IPS DF 19.7 (cell line): ENCODE measurements at places on chromosomes 4 and X.

DNA sequence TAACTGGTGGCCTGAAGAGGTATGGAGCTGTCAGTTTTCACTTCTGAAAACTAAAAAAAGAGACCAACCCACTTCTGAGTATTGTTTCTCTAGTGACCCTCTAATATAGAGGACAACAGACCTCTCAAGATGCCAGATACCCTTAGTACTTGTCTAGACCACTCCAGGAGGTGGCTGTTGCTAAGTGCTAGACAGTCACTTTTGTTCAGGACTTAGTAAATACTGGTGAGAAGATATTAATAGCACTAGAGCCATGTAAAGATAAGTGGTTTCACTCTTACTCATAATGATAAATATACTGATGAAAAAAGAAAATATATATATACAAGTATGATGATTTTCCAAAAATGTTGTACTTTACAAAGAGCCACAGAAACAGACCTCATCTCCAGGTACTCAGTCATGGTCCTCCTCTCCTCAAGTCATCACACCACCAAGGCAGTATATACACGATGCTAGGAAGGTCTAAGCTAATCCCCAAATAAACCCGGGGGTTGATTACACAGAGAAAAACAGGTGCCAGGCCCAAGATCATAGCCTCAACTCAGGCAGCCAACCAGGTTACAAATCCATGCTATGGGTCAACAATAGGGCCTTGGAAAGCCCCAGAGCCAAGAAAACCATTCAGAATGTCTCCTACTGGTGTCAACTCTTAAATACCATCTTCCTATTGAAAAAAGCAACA lies 66.9 kb downstream of the ARHGEF9 start:
- no peak for DNase-seq

GRCh38 chrX:7054219-7055216 lies 93.0 kb upstream of the STS start:
- DNase-seq = no peak

DNA sequence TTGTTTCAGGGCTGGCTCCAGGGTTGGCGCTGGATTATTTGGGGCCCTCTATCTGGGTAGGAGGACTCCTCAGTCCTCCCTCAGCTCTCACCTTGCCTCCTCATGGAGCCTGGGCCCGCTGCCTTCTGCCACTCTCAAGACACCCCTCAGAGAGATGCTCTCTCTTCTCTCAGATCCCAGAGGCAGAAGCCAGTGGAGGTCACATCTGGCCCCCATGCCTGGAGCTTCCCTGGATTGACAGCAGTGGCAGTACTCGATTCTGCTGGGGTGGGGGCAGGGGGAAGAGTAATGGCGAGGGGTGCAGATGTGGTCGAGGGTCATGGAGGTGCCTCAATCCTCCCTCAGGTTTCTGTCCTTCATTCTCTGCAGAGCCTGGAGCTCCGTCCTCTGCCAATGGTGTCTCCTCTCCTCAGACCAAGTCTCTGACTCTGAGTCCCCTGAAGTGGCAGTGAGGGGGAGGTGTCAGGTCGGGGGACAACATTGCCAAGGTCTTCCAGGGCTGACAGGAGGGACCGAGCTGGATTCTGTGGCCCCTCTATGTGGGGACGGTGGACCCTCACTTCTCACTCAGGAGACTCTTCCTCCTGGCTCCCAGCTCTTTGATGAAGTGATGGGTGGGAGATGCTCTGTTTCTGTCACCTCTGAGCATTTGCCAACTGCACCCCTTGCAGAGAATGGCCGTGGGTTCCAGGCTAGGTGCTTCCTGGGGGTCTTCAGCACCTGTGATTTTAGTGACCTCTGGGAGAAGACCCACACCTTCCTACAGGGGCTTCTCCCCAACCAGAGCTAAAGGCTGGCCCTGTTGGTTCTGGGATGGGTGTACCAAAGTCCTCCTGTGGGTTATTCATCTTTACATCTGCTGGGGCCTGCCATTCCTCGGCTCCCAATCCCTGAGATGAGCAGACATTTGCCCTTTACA lies 10.9 kb upstream of the HSFX1 start:
- DNase-seq = no peak

DNA sequence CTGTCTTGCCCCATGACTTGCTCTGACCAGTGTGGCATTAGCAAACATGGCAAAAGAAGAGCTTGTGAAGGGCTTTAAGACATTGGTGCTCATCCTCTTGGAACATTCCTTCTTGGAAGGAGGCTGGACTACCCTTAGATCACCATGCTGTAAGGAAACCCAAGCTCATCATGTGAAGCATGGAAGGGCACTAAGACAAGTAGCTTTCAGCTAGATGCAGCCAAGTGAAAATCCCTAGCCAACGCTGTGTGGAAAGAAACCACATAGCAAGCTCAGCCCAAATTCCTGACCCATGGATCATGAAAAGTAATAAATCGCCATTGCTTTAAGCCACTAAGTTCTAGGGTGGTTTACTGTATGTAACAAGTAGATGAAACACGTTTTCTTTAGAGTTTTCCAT lies 12.4 kb upstream of the PACRGL start:
- no peak for DNase-seq

- DNase-seq = no peak
Observed at GRCh38 chr4:165301833-165302232, 25.6 kb upstream of the MSMO1 start.

DNA sequence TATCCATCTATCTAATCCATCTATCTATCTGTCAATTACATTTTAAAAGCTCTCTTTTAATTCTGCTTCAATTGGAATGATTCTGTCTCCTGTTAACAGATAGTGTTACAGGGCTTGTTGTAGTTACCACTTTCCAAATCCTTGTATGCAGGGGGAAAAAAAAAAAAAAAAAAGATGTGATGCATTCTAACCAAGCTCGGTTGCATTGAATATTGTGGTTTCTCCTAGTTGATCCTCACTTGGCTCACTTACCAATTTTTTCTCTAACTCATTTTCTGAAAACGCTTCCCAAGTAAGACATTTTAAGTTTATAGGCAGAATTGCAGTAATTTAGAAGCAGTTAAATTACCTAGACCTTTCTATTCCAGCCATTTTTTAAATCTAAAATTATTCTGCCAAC lies 327.9 kb upstream of the PITX2 start:
- no peak for DNase-seq

- no peak for DNase-seq
Observed at GRCh38 chr4:169622566-169622965, 2.2 kb downstream of the CLCN3 start.
